ENCODE measurements at places on chromosomes 3 and 15. TPM values are rescaled to one million over a fixed set of nuclear protein-coding genes. Genes with fewer than 3 reads are reported as not detected.
A peak's percentile ranks its signal among the peaks of the same experiment; 100 is the strongest.

The EPB42 gene
- total RNA-seq = not detected

The CCDC39 gene
- total RNA-seq = not detected

GRCh38 chr15:49964061-49964460, 155.0 kb downstream of the ATP8B4 start:
- no peak for DNase-seq

- DNase-seq = no peak
Measured at GRCh38 chr3:169792359-169792758, 19.2 kb downstream of the MYNN start.

- peak; percentile 3 for DNase-seq
Measured at GRCh38 chr3:130820976-130821375, 72.9 kb upstream of the ATP2C1 start.

The C15orf62 gene
- total RNA-seq = 0.38 TPM

GRCh38 chr15:100994597-100995446, 75.7 kb downstream of the LRRK1 start:
- DNase-seq = no peak

GRCh38 chr15:68829068-68829467, 8.4 kb upstream of the ANP32A start:
- peak; percentile 81 for DNase-seq

DNA sequence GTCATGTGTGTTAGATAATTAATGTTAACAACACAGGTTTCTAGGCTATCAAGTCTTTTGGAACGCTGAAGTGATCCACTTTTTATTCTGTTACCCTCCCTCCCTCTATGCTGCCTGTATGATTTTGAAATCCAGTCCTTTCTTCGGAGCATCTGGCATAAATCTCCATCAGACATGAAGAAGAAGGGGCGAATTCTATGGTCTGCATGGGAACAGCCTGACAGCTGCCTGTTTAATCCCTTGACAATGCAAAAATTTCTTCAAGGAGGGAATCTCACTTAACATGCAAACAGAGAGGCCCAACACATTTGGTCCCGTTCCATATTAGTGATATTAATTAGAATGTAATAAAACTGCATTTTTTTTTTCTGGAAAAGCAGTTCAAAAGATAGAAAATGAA, 145.2 kb downstream of the VGLL3 start:
- DNase-seq = no peak

DNA sequence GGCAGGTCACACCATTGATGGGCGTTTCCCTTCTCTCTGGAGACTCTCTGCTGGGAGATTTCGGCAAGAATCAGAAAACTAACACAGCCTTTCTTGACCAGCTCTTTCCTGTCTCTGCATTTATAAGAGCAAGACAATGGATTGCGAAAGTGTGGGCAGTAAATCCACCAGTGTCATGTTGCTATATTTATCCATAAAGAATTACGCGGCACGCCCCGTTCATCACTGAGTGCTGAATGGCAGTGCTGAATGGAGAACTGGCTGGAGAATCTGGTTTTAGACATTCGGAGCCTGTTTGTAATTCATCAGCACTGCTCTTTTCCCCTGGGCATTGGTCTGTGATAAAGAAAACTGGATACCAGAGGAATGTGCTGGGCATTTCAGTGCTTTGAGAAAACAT, 2.0 kb upstream of the CEMIP start:
- DNase-seq = peak; percentile 42

The ATP6V1A gene
- 96.9 TPM for total RNA-seq

The MYRIP gene
- total RNA-seq = 11.9 TPM

- DNase-seq = no peak
Measured at GRCh38 chr3:116741467-116741866, 31.9 kb downstream of the TUSC7 start.

The GXYLT2 gene
- 0.24 TPM for total RNA-seq

The PARP15 gene
- total RNA-seq = 1.4 TPM

DNA sequence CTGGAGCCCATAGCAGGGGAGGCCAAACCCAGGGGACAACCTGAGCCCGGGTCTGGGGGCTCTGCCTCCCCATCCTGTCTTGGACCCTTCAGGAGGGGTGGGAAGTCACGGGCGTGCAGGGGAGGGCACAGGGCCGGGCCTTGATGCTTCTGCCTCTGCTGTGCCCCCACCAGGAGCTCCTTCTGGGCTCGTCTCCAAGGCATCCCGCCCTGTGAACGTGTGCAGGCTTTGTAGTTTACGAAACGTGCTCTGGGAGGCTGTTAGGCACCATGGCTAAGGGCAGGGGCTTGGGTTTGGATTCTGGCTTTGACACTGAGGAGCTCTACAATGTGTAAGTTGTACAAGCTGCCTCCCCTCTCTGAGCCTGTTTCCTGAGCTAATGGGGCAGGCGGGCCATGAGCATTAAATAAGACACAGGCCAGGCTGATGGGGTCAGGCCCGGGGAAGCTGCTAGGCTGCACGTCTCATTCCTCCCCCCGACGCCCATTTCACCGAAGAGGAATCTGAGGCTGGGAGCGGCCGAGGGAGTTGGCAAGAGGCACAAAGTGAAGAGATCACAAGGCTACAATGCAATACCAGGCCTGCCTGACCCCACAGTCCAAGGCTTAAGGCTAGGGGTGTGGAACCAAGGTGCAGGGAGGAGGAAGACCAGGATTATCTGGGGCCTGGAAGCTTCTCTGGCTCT, 19.6 kb downstream of the PLXND1 start:
- DNase-seq = no peak

- DNase-seq = peak; percentile 95
Measured at GRCh38 chr3:170999737-171000242, 26.7 kb downstream of the SLC2A2 start.

DNA sequence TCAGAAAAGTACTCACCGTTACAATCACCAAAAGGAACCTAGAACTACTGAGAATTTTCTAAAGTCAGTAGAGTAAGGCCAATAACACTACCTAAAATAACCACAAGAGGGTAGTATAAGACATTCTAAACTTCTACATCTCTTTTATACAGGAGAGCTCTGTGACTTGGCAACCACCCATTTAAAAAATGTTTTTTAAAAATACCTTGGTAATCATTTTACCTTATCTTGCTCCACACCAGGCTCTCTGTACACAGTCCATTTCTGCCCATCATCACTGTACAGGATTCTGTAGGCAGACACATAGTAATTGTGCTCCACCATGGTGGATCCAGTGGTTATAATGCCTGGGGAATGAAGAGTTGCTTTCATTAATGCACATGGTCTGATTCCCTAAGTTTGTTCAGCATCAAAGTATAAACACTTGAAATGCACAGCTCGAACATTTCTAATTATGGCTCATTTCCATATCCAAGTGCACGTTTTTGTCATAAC, 54.5 kb downstream of the ST3GAL6 start:
- DNase-seq = peak; percentile 66

DNA sequence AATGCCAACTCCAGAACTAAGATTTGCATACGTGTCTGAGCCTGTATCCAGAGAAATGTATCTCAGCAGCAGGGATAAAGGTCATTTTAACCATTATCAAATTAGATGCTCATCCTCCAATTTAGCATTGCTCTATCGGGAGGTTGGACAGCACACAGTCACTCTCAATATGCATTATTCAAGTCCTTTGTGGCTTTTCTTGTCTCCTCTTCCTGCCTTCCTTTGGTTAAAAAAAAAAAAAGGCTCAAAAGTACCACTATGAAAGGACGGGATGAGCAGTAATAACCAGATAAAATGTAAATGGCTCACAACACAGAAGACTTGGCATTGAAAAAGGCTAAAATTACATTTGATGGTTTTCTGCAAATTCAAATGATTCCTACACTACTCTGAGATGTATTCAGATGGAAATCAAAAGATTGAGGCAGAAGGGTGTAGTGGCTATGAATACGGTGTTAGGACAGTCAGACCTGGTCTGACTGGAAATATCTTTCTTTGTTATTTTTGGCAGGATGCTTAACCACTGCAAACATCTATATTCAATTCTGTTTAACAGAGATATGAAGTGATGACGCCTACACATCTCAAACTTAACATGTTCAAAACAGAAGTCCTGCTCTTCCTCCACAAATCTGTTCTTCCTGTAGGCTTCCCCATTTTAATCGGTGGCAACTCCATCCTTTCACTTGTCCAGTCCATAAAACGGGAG, 109.6 kb downstream of the ADAMTS9 start:
- peak; percentile 24 for DNase-seq

- DNase-seq = no peak
Measured at GRCh38 chr15:85886309-85886811, 91.6 kb upstream of the KLHL25 start.

DNA sequence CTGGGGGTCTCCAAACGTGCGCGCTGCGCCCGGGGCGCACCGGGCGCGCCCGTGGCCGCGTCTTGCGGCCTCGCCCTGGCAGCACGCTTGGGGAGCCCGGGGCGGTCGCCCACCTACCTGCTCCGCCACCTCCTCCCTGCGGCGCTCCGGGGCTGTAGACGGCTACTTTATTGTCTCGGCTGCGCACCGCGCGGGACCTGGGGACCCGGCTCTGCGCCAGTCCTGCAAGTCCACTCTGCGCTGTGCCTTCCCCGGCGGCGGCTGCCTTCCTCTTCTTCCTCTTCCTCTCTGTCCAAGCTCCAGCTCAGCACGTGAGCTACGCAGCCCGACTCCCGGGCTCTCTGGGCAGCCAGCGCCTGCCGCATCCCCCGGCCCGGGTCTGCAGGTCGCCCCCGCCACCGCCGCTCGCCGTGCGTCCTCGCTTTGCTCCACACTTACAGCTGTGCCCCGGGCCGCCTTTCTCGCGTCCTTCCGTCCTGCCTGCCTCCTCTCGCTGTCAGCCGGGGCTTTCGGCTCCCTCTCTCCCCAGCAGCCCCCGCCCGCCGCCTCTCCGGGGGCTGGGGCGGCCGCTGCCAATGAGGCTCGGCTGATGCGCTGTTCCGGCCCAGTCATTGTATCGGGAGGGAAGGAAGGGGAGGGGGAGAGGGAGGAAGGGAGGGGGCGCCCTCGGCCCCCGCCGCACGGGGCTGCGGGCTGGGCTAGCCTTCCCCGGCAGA, 156.4 kb upstream of the FRMD4B start:
- DNase-seq = no peak

The CELSR3 gene
- 0.71 TPM for total RNA-seq

GRCh38 chr3:13521309-13521708, 27.6 kb upstream of the FBLN2 start:
- no peak for DNase-seq

Data from endothelial cell of umbilical vein (primary cell).